ENCODE measurements at places on chromosomes 16 and 17.

DNA sequence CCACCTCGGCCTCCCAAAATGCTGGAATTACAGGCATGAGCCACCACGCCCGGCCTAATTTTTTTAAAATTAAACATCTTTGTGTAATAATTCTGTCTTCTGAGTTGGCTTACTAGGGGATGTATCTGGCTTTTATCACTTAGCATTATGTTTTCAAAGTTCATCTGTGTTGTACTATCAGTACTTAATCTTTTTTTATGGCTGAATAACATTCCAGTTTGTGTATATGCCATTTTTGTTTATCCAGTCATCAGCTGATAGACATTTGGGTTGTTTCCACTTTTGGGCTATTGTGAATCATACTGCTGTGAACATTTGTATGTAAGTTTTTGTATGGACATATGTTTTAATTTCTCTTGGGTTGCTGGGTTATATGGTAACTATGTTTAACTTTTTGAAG, 69.0 kb downstream of the CHD9 start:
- no peak for DNase-seq

GRCh38 chr17:29074488-29074887, 31.5 kb downstream of the PIPOX start:
- DNase-seq = no peak

- DNase-seq = peak; percentile 42
These were observed 441.0 kb upstream of the SALL1 start for GRCh38 chr16:51592001-51592501.

- peak; percentile 68 for DNase-seq
These were observed 19.1 kb upstream of the TEX2 start for GRCh38 chr17:64281962-64282752.

DNA sequence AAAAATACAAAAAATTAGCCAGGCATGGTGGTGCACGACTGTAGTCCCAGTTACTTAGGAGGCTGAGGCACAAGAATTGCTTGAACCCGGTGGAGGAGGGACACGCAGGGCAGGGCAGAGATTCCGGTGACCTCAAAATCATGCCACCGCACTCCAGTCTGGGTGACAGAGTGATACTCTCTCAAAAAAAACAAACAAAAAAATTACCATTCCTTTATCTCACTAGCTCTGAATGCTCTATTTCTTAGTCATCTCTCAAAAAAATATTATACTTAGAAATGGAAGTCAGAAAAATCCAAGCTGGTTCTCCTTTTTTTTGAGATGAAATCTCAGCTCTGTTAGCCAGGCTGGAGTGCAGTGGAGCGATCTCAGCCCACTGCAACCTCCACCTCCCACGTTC, 40.8 kb downstream of the SPOP start:
- DNase-seq = no peak

GRCh38 chr17:2390199-2390836, 10.5 kb downstream of the MNT start:
- no peak for DNase-seq

GRCh38 chr17:50363217-50364060, 9.5 kb downstream of the MRPL27 start:
- DNase-seq = peak; percentile 7

DNA sequence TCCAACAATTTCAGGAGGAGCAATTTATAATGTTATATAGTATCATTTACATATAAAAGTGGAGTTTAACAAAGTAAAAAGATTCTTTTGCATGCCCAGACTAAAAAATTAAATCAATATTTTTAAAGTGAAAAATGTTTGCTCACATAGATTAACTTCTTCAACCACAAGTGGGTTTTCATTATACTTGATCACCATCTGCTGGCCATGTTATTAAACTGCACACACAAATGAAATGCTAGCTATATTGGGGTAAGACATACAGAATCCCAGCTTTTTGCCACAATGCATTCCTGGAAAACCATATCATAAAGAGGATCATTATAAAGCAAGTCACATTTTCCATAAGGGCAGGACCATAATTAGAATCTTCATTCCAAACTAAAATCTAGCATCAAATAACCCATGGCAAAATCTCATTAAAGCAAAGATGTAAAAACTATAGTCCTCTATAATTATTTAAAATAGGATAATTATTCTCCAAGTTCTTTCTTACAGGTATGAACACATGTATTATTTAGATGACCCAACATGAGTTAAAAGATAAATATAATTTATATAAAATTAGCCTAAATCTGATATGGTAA, 26.3 kb downstream of the CEP112 start:
- peak; percentile 69 for DNase-seq

- DNase-seq = no peak
These were observed 705.5 kb upstream of the CDH8 start for GRCh38 chr16:62741692-62742091.

DNA sequence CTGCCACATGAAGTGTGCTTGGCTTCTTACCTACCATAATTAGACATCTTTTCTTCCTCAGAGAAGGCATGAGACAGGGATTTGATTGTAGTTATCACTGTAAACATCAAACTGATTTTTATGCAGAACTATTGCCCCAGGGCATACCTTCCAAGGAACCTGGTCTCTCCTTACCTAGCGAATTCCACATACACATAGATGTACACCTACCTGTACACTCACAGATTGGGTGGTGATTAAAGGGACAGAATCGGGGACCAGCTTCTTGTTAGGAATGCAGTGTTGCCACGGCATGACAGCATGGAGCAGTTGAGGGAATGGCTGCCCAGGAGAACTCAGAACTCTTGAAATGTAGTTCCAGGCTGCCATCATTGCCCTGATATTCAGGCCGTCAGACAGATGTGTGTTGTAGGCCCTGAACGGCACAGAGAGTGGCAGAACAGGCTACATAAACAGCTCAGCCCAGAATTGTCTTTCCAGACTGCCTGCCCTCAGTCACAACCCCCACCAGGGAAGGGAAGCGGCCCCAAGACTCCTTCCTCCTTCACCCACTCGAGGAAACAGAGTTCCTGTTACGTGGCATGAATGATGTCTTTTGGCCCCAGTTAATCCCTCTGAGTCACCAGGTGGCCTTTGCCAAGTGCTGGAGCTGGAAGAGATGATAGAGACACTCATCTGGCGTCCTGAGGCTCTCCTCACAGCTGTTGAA, 17.8 kb upstream of the NAGLU start:
- no peak for DNase-seq

DNA sequence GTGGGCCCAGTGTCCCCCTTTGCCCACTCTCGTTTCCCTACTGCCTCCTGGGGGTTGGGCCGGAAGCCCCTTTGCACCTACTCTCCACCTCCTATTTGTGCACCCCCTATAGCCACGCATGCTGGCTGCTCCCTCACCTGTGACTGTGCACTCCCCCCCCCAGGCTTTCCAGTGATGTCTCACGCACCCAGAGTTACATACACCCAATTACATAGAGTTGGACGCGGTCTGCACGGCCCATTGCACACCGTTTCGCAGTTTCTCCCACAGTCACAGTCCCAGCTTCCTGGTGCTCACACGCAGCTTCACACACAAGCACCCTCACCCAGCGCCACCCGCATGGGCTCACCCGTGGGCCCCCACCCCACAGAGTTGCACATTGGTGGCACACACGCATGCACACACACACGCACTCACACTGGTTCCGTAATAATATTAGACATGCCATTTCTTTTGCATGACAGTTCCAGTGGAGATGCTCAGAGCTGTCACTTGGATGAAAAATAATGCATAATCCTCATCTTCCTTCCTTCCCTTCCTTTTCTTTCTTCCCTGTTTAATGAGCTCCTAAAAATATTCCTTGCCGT, 21.5 kb upstream of the C1QL1 start:
- no peak for DNase-seq
